Fibroblast of the aortic adventitia (primary cell): ENCODE measurements at places on chromosomes 2 and 18. TPM values are rescaled to one million over a fixed set of nuclear protein-coding genes. Genes with fewer than 3 reads are reported as not detected.

Gene POTEC
- total RNA-seq, result under 0.01 TPM in 1 of 2 replicates, not detected in the other

Gene SOWAHC
- total RNA-seq, result 9.3 and 14.6 TPM in 2 replicates

Gene FBXO48
- total RNA-seq, result under 0.01 and 0.99 TPM in 2 replicates

Gene FHOD3
- 3.0 and 3.3 TPM in 2 replicates for total RNA-seq

Gene OSR1
- total RNA-seq, result 35.8 and 117 TPM in 2 replicates

Gene EFEMP1
- 652 and 1,009 TPM in 2 replicates for total RNA-seq

Gene UGT1A4
- total RNA-seq, result not detected in 2 replicates

Gene C2orf80
- not detected in 2 replicates for total RNA-seq

- DNase-seq, result no peak
Observed at GRCh38 chr2:42227491-42227890, 58.3 kb downstream of the EML4 start.

DNA sequence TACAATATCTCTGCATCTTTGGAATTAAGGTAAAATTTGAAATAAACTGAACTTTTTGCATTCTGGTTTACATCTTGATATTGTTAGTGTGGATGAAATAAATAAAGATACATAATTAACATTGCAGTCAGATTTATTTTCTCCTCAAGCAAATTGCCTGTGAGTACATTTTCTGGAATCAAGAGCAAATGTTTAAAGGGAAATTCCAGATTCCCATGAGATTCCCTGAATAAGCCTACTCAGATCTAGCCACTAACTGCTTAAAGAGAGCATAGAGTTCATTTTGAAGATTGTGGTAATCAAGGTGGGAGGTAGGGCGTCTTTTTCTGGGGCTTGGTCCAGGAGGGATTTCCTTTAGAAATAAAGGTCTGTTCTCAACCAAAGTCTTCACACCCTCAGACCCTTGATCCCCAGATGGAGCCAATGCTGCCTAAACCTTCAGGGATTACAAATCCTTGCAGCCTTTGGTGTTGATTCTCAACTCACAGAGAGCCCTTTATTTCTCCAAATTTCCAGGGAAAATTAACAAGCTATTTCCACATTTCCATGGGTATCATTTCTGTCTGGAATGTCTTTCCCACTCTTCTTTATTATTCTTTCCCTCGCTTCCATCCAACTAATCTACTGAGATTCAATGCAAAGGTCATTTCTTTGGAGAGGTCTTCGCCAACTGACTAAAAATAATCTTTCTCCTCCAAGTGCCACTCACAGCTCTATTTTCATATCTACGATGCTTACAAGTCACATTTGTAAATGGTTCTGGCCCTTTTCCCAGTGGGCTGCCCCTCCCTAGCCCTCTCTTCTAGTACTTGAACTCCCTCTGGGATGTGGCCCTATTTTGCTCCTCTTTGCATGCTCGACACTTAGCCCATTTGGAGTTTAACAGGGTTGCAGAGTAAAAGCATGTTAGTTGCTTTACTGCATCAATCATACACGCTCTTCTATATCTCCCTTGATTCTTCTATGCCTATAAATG lies 79.8 kb upstream of the SPATS2L start:
- no peak for DNase-seq

GRCh38 chr2:37629529-37629928 lies 41.9 kb downstream of the CDC42EP3 start:
- DNase-seq, result peak; percentile 58

- DNase-seq, result no peak
Observed at GRCh38 chr2:27001950-27002349, 30.8 kb upstream of the TMEM214 start.

DNA sequence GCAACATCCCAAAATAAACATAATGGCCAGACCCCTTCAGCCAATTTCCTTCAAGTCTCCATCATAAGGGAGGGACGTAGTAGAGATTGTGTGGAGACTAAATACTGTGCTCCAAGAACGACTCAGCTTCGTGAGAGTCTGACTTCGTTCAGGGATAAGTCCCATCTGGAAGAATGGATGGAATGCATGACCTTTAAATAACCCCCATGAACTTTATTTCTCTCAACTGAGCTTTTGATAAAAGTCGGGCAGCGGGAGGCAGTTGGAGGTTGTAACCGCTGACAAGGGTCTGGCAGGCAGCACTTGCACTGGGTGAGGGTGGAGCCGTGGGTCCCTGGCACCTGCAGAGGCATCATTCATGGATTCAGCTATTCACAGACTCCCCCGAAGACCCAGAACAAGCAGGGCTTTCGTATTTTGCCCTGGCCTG lies 115.9 kb downstream of the ZFP36L2 start:
- DNase-seq, result peak; percentile 98

DNA sequence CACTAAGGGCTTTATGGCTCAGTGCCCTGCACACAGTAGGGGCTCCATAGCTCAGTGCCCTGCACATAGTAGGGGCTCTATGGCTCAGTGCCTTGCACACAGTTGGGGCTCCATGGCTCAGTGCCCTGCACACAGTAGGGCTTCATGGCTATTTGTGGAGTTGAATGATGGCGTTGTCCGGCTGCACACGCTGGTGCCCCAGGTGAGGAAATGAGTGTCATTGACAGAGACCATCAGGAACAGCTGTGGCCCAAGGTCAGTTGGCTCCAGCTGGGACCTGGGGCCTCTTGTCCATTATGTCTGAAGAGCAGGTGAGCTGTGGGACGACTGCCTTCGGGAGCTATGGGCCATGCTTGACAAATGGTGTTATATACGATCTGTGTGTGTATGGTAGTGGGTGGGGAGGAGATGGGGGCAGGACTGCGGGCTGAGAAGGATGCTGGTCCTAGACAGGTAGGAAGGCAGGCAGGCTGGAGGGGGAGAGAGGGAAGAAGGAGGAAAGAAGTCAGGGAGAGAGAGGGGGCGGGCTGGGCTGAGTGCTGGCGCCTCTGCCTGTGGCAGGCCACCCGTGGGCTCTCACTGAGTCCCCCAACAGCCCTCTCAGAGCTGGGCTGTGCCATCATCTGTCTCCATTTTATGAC lies 130.6 kb downstream of the CLIP4 start:
- DNase-seq, result no peak

GRCh38 chr2:126851756-126852155 lies 46.9 kb upstream of the TEX51 start:
- no peak for DNase-seq

DNA sequence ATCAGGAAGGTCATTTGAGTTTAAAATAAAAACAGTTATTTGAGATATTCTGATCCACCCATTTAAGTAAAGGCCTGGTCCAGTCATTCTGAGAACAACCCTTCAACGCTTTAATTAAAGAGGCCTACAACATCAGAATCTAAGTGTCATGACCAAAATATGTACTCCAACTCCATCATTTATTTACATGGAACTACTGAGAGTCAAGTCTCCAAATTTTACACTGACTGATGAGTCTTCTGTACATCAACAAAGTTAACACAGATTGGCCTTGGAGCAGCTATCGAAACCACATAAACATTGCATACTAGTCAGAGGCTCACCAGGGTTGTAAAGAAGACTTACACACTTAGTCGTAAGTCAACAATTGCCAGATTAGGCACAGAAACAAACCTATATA lies 37.1 kb downstream of the PIEZO2 start:
- no peak for DNase-seq

GRCh38 chr2:53842891-53843290 lies 16.9 kb downstream of the GPR75 start:
- DNase-seq, result no peak

DNA sequence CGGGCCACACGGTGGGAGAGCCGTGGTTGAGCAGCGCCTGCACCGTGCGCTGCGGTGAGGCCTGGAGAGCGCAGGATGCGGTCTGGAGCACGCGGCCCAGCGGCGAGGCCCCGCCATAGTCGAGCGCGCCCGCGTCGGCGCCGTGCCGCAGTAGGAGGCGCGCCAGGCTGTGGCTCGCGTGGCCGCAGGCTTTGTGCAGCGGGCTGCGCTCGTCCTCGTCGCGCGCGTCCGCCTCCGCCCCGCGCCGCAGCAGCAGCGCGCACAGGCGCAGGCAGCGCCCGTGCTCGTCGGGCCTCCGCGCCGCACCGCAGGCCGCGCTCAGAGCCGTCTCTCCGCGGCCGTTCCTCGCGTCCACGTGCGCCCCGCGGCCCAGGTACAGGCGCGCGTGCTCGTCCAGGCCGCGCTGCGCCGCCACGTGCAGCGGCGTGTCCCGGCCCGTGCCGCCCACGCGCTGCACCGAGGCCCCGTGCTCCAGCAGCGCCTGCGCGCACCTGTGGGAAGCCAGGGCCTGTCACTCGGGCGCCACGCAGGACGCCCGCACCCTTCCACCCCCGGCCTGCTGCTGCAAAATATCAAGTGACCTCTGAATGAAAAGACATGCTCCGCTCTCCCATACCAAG lies 46.3 kb upstream of the GBX2 start:
- no peak for DNase-seq

DNA sequence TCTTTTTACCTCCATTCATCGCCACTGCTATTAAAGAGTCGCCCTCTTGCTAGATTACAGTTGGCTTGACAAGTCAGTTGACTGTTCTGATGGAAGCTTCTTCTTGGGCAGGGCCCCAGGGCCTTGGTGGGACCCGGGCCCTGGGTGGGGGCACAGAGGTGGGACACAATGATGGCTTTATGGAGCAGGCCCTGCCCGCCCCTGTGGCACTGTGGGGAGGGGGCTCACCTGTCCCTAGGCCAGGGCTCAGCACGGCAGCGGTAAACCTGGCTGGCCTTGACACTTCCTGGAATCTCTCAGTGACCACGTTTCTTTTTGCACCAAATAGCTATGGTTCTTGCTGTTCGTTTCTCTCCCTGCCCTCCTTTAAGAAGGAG lies 4.9 kb upstream of the HS6ST1 start:
- no peak for DNase-seq

DNA sequence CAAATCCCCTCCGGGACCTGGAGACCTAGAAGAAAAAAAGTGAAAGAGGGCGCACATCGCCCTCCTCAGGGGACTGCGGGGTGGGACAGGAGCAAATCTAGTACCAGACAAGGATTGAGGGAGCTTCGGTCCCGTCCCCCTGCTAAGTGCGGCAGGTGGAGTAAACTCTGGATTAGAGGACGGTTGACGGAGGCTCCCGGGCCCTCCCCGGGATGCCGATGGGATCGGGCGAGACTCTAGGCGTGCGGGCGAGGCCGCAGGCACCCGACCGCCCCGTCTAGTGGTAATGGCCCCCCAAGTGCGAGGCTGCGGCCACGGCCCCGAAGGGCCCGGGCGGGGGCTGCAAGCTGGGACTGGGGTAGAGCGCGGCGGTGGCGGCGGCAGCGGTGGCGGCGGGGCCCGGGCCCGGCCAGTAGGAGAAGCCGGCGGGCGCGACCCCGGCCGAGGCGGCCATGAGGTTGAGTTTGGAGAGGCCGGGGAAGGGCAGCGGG lies 3.5 kb downstream of the FEV start:
- no peak for DNase-seq
